Lower lobe of right lung (tissue), 2 donors: ENCODE measurements at places on chromosomes 7 and 10.
A peak's percentile ranks its signal among the peaks of the same experiment; 100 is the strongest.

DNA sequence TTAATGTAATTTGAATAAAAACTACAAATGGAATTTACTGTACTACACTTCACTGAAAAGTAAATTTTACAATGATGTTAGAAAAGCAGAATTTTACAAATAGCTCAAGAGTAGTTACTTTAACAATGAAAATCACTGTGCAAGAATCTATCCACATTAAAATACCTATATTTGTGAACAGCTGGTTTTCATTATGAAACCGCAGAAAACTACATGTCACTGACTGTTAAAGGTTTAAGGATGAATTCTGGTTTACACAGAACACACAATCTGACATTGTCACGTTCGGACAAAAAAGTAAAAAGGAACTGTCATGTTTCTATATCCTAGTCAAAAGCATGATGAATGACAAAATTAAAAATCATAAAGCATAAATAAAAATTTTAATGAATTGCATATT, 415.3 kb upstream of the PRKCQ start:
- no peak overlapping the region for H3K27ac ChIP-seq
- no peaks in the 10 kb centered on the region for H3K4me1 ChIP-seq
- H3K36me3 ChIP-seq, result no peaks in the 10 kb centered on the region

- no peaks in the 10 kb centered on the region for H3K36me3 ChIP-seq
- no peak overlapping the region for H3K4me3 ChIP-seq
These were observed 21.7 kb upstream of the PCGF5 start for GRCh38 chr10:91198781-91199180.

DNA sequence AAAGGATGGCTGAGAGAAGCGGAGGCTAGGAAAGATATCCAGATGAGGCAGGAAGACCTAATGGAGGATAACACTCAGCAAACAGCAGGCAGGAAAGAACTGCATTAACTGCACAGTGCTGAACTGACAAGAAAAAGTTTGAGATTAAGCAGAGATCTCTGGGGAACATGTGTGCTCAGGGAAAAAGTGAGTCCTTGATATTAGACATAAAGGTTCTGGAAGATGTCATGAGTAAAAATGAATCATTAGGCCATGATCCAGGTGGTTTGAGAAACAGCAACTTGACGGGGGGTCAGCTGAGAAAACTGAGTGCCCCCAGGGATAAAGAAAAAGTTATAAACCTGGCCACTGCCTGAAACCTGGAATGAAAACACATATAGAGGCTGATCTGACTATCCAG, 27.3 kb upstream of the ANK3 start:
- H3K36me3 ChIP-seq, result no peaks in the 10 kb centered on the region
- no peak overlapping the region for H3K4me3 ChIP-seq
- no peak for DNase-seq
- no peaks in the 10 kb centered on the region for H3K27me3 ChIP-seq

GRCh38 chr7:41175435-41175834, 527.5 kb downstream of the INHBA start:
- DNase-seq, result no peak
- H3K4me1 ChIP-seq, result no peaks in the 10 kb centered on the region
- H3K36me3 ChIP-seq, result no peaks in the 10 kb centered on the region
- H3K4me3 ChIP-seq, result no peak overlapping the region
- no peak overlapping the region for H3K27ac ChIP-seq

GRCh38 chr7:106723398-106723797, 62.4 kb upstream of the CCDC71L start:
- DNase-seq, result no peak
- no peaks in the 10 kb centered on the region for H3K27me3 ChIP-seq
- peaks cover 10% of the 10 kb centered on the region for H3K4me1 ChIP-seq
- no peak overlapping the region for H3K27ac ChIP-seq
- no peaks in the 10 kb centered on the region for H3K36me3 ChIP-seq

DNA sequence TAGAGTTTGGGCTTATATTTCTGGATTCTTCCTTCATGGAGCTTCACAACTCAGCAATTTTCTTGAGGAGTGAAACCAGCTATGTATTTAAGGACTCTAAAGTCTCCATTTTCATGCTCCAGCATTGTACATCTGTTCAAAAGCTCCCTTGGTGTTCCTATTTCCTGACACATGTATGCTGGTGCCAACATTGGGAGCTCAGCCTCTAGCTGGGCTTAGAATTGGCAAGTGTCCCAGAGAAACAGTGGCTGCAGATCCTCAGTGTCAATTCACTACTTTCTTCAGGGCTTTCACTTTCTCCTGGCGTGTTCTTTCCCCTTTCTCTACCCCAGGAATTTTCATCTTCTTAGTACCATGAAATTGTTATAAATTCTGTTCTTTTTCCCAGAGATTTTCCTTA, 103.1 kb downstream of the ZNF467 start:
- H3K27me3 ChIP-seq, result peaks cover 3% of the 10 kb centered on the region
- H3K4me3 ChIP-seq, result no peak overlapping the region
- DNase-seq, result no peak
- H3K4me1 ChIP-seq, result peaks cover 6% of the 10 kb centered on the region

DNA sequence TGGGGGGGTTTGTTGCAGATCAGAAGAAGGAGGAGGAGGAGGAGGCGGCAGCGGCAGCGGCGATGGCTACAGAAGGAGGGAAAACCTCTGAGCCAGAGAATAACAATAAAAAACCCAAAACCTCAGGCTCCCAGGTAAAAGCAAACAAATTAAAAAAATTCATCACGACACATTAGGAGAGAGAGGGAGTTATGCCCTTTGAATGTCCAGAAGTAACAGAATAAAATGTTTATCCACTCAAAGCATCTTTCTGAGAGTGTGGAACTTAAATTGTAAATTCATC, 717 bp downstream of the SP4 start:
- DNase-seq, result no peak
- H3K4me3 ChIP-seq, result peak overlapping the region; percentile 91
- no peaks in the 10 kb centered on the region for H3K36me3 ChIP-seq
- H3K27me3 ChIP-seq, result no peaks in the 10 kb centered on the region

- no peak overlapping the region for H3K4me3 ChIP-seq
- no peak for DNase-seq
- H3K27ac ChIP-seq, result no peak overlapping the region
These were observed 11.5 kb downstream of the ARL3 start for GRCh38 chr10:102702742-102703141.

- DNase-seq, result no peak
- no peaks in the 10 kb centered on the region for H3K27me3 ChIP-seq
- H3K27ac ChIP-seq, result no peak overlapping the region
- H3K4me1 ChIP-seq, result no peaks in the 10 kb centered on the region
- H3K36me3 ChIP-seq, result no peaks in the 10 kb centered on the region
- H3K4me3 ChIP-seq, result no peak overlapping the region
These were observed 135.6 kb downstream of the LHPP start for GRCh38 chr10:124596962-124597845.

DNA sequence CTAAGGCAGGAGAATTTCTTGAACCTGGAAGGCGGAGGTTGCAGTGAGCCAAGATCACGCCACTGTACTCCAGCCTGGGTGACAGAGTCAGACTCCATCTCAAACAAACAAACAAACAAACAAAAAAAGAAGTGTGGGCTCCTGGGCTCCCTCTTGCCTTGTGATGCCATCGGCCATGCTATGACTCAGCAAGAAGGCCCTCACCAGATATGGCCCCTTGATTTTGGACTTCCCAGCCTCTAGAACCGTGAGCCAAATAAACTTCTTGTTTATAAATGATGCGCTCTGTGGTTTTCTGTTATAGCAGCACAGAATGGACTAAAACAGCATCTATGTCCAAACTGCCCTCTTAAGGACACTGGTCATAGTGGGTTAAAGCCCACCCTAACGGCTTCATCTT, 29.9 kb upstream of the RHEB start:
- no peaks in the 10 kb centered on the region for H3K36me3 ChIP-seq
- H3K27me3 ChIP-seq, result no peaks in the 10 kb centered on the region
- peaks cover 15% of the 10 kb centered on the region for H3K4me1 ChIP-seq
- no peak overlapping the region for H3K4me3 ChIP-seq

- H3K36me3 ChIP-seq, result no peaks in the 10 kb centered on the region
- no peak overlapping the region for H3K27ac ChIP-seq
- H3K4me3 ChIP-seq, result no peak overlapping the region
- no peak for DNase-seq
- no peaks in the 10 kb centered on the region for H3K4me1 ChIP-seq
- H3K27me3 ChIP-seq, result no peaks in the 10 kb centered on the region
These were observed 173.2 kb downstream of the EBF3 start for GRCh38 chr10:129790715-129791446.

DNA sequence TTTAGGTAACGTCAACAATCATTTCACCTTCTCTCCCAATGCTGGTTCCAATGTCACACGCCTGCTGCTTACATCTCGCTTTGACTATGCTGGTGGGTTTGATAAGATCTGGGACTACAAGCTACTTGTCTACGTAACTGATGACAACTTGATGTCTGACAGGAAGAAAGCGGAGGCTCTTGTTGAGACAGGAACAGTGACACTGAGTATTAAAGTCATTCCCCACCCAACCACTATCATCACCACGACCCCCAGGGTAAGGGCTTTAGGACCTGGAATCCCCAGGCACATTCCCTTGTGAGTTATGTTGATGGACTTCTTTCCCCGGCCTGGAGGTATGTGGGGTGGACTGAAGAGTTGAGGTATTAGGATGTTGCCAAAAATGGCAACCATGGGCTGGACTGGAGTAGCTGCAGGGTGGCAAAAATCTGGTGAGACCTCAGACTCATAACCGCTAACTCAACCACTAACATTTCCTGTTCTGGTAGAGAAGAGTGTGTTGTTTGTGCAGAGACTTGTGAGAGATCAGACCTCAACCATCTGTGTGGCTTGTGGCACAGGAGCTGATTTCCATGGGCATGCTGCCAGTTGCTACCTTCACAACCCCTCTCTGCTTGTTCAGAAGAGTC, 59.2 kb downstream of the CDHR3 start:
- H3K4me1 ChIP-seq, result no peaks in the 10 kb centered on the region
- H3K36me3 ChIP-seq, result no peaks in the 10 kb centered on the region
- H3K4me3 ChIP-seq, result no peak overlapping the region
- no peak for DNase-seq
- no peaks in the 10 kb centered on the region for H3K27me3 ChIP-seq

GRCh38 chr10:51340845-51341610, 266.7 kb downstream of the PRKG1 start:
- H3K27me3 ChIP-seq, result no peaks in the 10 kb centered on the region
- no peaks in the 10 kb centered on the region for H3K36me3 ChIP-seq
- no peaks in the 10 kb centered on the region for H3K4me1 ChIP-seq
- H3K27ac ChIP-seq, result no peak overlapping the region

DNA sequence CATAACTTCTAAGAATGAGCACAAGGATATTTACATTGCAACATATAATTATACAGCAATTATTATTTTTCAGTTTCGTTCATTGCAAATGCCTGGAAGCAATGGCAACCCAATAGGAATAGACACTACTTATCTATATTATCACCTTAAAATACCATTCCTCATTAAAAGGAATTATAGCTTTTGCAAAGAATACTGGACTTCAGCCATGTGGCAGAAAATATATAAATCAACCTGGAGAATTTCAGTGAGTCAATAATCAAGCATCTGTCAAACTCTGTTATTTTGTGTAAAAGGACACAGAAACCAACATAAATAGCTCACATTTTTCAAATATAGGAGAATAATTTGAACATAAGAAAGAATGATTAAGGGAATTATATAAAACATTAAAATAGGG, 96.1 kb upstream of the SEMA3C start:
- H3K27ac ChIP-seq, result no peak overlapping the region
- no peaks in the 10 kb centered on the region for H3K4me1 ChIP-seq
- H3K27me3 ChIP-seq, result no peaks in the 10 kb centered on the region
- DNase-seq, result no peak
- H3K4me3 ChIP-seq, result no peak overlapping the region
- no peaks in the 10 kb centered on the region for H3K36me3 ChIP-seq

DNA sequence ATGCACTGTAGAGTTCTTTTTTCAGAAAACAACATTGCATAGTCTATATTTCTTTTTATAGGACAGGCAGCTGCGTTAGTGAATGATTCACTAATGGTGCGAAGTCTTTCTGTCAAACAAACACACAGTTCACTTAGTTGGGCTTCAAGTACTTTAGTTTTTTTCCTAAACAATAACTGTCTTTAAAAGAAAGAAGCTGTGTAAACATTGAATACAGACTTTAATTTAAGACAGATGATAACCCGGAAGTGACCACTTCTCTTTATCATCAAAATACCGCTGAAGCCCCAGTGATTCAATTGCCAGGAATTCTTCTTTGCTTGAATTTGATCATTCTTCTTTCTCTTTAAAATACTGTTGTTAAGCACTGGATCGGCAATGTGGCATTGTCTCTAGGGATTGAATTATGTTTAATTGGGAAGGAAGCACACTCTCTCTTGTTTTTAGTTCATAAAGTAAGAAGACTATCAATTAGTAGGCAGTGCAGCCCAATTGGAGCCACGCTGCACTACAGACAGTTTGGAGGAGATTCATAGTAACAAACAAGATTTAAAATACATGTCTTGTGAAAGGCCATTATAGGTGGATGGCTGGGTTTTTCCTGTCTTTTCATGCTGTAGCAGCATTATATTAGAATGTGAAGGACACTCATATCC, 30.4 kb downstream of the CNTNAP2 start:
- H3K4me3 ChIP-seq, result no peak overlapping the region
- no peaks in the 10 kb centered on the region for H3K36me3 ChIP-seq
- H3K4me1 ChIP-seq, result no peaks in the 10 kb centered on the region
- H3K27ac ChIP-seq, result no peak overlapping the region

GRCh38 chr7:11552676-11553296, 279.2 kb downstream of the THSD7A start:
- no peaks in the 10 kb centered on the region for H3K36me3 ChIP-seq
- no peak overlapping the region for H3K4me3 ChIP-seq
- H3K27me3 ChIP-seq, result no peaks in the 10 kb centered on the region
- H3K27ac ChIP-seq, result no peak overlapping the region
- DNase-seq, result no peak
- no peaks in the 10 kb centered on the region for H3K4me1 ChIP-seq

DNA sequence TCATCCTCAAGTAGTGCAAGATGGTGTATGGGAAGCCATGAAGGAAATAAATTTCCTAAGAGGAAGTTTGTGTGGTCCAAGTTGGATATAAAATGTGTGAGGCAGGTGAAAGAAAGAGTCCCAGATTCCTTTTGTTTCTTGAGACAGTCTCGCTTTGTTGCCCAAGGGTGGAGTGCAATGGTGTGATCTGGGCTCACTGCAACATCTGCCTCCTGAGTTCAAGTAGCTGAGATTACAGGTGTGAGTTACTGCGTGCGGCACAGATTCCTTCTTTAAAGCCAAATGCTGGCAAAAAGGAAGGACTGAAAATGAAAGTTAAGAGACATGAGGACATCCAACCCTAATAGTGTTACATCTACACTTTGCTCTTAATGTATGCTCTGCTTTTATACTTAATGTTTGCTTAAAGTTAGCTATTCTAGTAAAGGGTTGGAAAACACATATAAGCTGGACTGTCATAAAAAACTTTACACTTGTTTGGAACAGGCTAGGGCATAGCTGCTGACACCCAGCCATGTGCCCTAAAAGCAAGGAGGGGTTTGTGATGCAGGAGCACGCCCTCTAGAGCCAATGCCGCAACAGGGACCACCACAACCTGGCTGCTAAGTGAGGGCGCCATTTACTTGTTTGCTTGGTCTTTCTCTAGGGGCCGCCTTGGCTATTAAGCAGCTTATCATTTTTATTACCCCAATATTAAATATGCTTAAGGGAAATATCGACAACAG, 34.5 kb downstream of the CLEC2L start:
- H3K4me1 ChIP-seq, result no peaks in the 10 kb centered on the region
- no peak overlapping the region for H3K4me3 ChIP-seq
- no peaks in the 10 kb centered on the region for H3K27me3 ChIP-seq
- no peaks in the 10 kb centered on the region for H3K36me3 ChIP-seq
